Activated CD4-positive, alpha-beta T cell treated with anti-CD3 and anti-CD28 coated beads, Interleukin-2, amount 50 U/mL, for 4 hours (primary cell): ENCODE measurements at places on chromosomes 7 and 10.

- no peak for DNase-seq
These were observed 113.2 kb downstream of the NPTX2 start for GRCh38 chr7:98730326-98730725.

GRCh38 chr10:11378835-11379234, 232.6 kb downstream of the USP6NL start:
- DNase-seq: no peak

GRCh38 chr7:748446-748845, 21.4 kb upstream of the PRKAR1B start:
- no peak for DNase-seq

GRCh38 chr10:114709984-114710383, 51.9 kb upstream of the ABLIM1 start:
- DNase-seq: no peak

GRCh38 chr10:5915451-5915850, 25.4 kb downstream of the FBH1 start:
- DNase-seq: no peak

DNA sequence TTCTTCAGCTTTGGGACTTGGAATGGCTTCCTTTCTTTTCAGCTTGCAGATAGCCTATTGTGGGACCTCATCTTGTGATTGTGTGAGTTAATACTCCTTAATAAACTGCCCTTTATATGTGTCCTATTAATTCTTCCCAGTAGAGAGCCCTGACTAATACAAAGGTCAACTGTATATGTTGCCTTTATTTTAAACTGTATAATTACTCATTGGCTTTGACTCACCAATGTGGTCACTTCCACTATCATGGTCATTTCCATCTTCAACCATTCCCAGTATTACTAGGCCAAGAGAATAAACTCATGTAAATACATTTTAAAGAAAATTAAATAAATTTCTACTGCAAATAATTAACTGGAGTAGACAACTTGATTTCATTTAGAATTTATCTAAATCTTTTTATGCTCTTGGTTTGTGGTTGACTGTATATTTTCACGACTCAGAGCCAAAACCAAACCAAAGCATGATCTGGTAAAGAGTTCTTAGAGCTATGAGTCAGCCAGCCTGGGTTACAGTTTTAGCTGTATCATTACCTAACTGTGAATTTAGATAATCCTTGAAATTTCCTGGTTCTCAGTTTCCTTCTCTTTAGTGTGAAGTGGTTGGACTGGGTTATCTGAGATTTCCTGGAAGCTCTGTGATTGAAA, 188.4 kb downstream of the PPP1R3A start:
- no peak for DNase-seq

- DNase-seq: no peak
These were observed 7.4 kb upstream of the ZMYND11 start for GRCh38 chr10:127612-128432.

GRCh38 chr7:129807863-129808262, 144.9 kb downstream of the UBE2H start:
- DNase-seq: no peak

DNA sequence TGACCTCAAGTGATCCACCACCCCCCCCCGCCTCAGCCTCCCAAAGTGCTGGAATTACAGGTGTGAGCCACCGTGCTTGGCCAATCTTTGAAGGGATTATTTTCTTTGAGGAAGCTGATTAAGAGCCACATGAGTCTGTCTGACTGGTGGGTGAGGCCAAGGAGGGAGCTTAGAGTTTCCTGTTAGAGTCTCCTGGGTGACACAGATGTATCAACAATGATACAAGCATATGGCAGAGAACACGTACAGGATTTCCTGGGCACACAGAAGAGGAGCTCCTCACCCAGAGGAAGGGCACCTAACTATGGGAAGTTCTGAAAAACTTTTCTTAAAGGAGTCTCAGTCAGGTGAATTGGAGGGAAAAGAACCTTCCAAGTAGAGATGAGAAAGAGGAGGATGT, 69.4 kb downstream of the GOLGA7B start:
- no peak for DNase-seq

DNA sequence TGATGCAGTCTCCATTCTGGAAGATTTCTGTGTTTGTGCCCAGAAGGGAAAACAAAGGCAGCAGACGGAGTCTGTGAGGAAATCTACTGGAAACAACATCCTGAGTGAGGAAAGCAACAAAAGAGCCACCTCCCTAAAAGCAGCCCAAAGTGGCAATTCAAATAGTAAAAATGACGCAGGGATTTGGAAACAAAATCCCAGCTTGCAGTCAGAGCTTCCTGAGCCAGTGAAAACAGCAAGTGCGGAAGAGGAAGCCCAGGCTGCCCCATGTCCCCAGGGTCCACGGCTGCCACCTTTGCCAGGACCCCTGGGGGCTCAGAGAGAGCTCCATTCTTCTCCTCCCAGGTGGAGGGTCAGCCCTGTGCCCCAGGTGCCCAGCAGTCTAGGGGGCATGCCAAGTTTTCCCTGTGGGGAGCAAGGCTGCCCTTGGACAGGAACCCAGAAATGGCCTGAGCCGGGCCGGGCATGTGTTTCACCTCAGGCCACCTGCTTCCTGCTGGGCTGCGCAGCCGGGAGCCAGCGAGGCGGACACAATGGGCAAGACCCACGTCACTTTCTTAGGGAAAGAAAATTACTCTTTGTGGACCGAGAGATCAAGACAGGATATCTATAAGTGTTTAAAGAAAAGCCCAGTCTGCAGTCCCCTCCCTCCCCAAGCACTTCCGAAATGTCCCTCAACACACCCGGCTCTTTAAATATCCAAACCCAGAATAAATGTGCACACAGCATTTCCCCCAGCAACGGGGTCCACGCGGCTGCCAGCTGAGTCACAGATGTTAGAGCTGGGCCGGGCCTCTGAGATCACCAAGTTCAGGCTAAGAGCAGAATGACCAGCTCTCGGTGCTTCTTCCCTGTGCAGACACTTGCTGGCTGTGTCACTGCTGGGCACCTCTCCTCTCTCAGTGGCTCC, 231.1 kb downstream of the ARHGAP12 start:
- DNase-seq: no peak

DNA sequence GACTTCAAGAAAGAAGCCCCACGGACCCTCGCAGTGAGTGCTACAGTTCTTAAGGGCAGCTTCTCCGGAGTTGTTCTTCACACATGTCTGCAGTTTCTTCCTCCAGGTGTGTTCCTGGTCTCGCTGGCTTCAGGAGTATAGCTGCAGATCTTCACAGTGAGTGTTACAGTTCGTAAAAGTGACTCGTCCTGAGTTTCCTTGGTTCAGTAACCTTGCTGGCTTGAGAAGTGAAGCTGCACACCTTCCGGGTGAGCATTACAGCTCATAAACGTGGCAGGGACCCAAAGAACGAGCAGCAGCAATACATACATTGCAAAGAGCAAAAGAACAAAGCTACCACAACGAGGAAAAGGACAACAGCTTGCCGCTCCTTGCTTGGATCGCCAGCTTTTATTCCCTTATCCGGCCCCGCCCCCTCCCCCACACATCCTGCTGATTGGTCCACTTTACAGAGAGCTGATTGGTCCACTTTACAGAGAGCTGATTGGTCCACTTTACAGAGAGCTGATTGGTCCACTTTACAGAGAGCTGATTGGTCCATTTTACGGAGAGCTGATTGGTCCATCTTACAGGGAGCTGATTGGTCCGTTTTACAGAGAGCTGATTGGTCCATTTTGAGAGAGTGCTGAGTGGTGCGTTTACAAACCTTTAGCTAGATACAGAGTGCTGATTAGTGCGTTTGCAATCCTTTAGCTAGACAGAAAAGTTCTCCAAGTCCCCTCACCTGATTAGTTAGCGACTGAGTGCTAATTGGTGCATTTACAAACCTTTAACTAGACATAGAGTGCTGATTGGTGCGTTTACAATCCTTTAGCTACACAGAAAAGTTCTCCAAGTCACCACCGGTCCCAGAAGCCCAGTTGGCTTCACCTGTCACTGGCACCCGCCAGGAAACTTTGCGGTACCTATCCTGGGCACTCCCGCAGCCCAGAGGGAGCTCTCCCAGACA, 165.3 kb downstream of the AGMO start:
- DNase-seq: no peak

DNA sequence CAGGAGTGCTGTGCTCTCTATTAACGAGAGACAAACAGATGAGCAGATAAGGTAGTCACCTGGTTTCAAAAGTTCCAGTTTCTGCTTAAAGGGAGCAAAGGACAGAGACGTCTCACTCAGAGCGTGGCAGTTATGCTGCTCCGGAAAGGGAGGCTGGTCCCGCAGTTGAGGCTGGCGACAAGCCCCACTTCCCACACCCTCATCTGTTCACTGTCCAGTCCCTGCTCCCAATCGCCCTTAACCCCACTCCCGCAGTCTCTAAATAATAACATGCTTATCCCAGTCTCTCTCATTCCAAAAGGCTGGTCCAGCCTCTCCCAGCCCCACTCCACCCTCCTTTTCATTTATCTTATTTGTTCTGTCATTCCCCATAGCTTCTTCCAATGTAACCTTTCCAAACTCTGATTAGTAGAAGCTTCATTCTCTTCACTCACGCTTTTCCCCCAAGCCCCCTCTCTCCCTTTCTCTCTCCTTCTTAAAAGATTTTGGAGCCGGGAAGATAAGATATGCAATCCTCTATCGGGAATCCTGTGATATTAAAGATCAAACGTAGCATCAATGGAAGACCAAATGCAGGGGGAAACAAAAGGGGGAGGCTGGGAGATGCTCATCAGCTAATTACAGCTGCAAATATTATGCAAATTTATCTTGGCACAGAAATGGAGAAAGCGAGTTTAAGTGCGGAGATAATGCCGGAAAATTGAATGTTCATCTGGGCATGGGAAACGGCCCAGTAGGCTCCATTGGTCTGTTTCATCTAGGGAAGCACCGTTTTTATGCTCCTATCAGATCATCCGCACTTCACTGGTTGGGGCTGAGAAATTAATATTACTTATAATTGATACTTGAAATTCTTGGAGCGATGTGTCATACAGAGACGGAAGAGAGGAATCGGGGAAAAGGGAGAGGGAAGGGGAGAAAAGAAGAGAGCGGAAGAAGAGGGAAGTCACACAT, 16.3 kb upstream of the GATA3 start:
- no peak for DNase-seq

- DNase-seq: no peak
These were observed 17.7 kb upstream of the TARP start for GRCh38 chr7:38291117-38291647.

GRCh38 chr10:51035344-51035743, 38.9 kb upstream of the PRKG1 start:
- no peak for DNase-seq

GRCh38 chr10:124259139-124259825, 159.4 kb downstream of the OAT start:
- no peak for DNase-seq

- no peak for DNase-seq
These were observed 545.7 kb downstream of the GATA3 start for GRCh38 chr10:8600192-8600591.

DNA sequence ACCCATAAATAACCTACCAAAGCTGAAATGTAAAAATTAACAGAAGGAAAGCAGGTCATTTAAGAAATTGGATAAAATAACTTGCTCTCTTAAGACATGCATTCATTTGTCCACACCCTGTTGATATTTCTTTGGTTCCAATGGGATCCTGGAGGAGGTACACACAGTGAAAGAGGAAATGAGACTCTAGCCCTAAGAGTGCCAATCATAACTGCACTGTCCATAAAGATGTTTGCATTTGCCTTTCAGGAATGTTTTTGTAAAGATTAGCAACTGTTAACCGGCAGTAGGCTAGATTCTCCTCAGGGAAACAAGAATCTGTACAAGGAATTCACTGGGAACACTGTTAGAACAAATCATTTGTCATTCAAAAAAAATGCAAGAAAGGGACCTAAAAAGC, 61.0 kb downstream of the MEOX2 start:
- DNase-seq: no peak

DNA sequence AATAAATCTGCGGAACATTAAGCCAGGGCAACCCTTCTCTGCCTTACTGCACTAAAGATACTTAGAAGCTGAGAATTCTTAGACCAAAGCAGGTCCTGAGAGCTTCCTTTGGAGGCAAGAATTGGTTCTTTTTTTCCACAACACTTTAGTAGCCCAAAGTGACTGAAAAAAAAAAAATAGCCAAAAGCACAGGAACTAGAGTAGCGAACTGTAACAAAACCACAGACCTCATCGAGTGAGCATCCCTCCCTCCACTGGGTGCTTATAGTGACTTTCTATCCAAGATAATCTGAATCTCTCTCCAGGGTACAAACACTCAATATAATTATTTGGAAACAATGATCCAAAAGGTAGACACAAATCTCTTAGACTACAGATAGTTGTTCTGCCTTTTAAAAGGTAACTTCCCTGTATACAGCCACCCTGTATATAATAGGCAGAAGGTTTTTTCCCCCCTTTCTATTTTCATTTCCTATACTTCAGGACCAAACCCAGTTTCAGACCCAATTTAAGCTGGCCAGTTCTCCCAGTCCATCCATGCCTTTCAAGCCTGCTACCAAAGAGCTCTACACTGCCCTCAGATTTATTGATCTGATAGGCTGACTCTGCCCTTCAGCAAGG, 31.6 kb upstream of the KCNIP2 start:
- no peak for DNase-seq

DNA sequence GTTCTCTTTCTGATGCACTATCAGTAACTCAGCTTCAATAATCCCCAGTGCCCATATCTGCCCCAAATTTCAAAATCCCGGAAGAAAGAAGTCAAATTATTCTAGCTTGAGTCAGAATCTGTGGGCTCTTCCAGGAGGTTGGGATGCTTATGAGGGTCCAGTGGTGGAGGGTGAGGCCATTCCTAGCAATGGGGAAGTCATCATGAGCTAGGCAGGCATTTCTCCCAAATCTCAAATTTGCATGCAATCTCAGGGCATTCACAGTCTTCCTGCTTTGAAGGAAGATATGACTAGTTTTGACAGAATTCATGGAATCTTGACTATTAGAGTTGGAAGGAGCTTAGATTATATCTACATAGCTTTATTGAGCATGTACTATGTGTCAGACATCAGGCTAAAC, 164.3 kb upstream of the AGK start:
- no peak for DNase-seq

DNA sequence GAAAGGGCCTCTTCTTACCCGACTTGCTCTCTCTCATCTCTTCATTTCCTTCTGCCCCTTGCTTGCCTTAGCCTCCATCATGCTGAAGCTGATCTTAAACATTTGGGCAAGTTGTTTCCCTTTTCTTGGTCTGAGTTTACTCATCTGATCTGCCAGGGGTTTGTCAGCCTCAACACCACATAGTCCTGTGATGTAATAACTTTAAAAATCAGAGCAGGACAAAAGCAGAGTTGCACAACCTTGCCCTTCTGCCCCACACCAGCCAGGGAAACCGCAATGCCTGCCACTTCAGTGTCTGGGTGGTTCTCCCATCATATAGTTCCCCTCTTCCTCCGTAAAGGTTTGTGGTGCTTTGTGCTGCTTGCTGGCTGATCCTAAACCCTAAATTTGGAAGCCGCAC, 9.9 kb upstream of the LIPM start:
- no peak for DNase-seq

GRCh38 chr10:50416881-50417280, 165.6 kb upstream of the ASAH2 start:
- no peak for DNase-seq

- no peak for DNase-seq
These were observed 25.8 kb downstream of the SCIN start for GRCh38 chr7:12596225-12596790.
